ENCODE measurements at places on chromosomes 5 and 9. TPM values are rescaled to one million over a fixed set of nuclear protein-coding genes. Genes with fewer than 3 reads are reported as not detected.
A peak's percentile ranks its signal among the peaks of the same experiment; 100 is the strongest.

Gene SUB1
- 106 TPM for total RNA-seq

Gene PCDH12
- 1.3 TPM for total RNA-seq

GRCh38 chr5:58108511-58108910 is 351.4 kb downstream of the PLK2 start:
- H3K36me3 ChIP-seq = no peaks in the 10 kb centered on the region
- H3K27me3 ChIP-seq = no peaks in the 10 kb centered on the region
- H3K27ac ChIP-seq = no peak overlapping the region
- no peaks in the 10 kb centered on the region for H3K4me1 ChIP-seq
- no peak for DNase-seq
- H3K4me3 ChIP-seq = no peak overlapping the region

DNA sequence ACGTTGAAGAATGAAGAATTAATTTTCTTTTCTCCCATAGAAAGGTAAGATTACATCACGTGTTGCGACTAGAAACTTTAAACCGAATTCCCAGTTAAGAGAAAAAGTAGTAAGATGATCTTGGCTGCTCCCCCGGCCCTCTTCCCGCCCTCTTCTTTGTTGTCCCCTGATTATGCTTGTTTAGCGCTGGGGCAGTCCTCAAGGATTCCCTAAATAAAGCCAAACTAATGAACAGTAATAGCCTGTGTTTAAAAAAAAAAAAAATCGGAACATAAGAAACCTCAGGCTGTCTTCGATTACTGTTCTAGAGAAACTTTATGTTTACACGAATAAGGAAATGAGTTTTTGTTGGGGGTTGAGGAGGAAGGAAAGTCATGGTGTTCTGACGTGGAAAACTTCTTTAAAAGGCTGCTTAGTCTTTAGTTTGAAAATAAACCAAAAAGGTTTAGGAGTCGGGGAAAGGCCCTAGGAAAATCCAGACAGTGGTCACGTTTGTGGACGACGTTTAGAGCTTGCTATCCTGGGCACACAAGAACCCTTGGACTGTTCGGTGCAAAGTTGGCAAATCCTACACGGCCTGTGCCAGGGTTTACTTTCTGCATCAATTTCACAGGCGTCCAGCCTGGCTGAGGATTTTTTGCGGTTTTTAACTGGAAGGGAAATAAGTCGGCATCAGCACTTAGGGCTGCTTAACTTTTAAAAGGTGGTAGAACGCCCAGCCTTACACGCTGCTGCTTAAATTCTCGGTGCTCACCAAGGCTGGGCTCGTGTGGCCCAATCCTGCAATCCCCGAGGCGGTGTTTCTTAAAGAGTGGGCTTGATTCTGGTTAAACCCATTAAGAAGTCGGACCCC is 1.1 kb upstream of the MAT2B start:
- peak overlapping the region; percentile 58 for H3K4me3 ChIP-seq
- H3K27me3 ChIP-seq = no peaks in the 10 kb centered on the region
- DNase-seq = peak; percentile 64

DNA sequence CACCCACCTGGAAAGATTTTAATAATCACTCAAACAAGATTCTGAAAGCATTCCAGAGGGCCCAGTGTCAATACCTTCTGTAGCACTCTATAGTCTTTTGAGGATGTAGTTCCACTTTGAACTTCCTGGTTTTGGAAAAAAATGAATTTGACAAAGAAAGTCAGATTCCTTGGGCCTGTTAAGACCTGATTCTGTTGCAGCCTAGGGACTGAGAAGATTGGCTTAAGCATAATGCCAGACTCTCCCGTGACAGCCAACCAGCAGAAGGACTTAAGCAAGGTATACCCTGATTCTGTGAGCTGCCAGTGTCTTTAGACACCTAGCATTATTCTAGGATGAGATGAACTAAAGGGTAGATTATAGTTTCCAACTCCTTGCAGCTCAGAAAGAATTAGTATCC is 6.8 kb downstream of the SPINK5 start:
- H3K27me3 ChIP-seq = no peaks in the 10 kb centered on the region
- H3K36me3 ChIP-seq = no peaks in the 10 kb centered on the region
- no peak overlapping the region for H3K27ac ChIP-seq
- H3K4me1 ChIP-seq = no peaks in the 10 kb centered on the region

Gene DRD1
- 0.13 TPM for total RNA-seq

- H3K36me3 ChIP-seq = no peaks in the 10 kb centered on the region
- peak overlapping the region; percentile 32 for H3K27ac ChIP-seq
- peaks cover 3% of the 10 kb centered on the region for H3K4me1 ChIP-seq
- DNase-seq = no peak
Observed at GRCh38 chr5:126357585-126358342, 65.4 kb upstream of the GRAMD2B start.

Gene PRR7
- total RNA-seq = 1.9 TPM
